ENCODE measurements at places on chromosomes 5 and 9.

- DNase-seq, result no peak
Measured at GRCh38 chr9:116355153-116355921, 201.7 kb downstream of the PAPPA start.

DNA sequence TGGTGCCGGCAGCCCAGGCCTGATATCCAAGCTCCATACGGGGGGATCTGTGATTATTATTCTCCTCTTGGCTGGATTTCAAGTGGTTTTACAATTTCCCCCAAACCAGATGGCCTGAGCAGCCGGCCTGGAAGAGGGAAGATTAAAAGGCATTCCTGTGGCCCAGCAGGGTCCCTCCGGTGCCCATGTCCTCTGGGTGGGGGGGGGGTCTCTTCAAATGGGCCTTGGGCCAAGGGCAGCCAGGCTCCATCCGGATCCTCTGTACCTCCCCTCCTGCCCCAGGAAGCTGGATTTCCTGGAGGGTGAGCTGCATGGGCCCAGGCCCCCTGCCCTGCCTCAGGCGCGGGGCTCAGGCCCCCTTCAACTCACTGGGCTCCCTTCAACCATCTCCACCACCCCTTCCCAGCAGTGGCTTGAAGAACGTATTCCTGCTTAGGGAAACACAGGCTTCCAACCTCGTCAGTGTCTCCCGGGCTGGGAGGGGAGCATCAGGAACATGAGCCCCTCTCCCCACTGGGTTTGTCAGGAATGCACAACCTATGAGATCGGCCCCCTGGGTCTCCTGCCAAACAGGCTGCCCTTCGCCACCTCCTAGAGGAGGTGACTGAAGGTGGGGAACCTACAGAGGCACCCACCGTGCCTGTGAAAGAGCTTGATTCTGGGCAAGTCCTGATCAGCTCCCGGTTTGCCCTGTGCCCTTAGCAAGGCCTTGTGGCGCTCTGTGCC, 62.9 kb upstream of the ORM1 start:
- DNase-seq, result no peak

DNA sequence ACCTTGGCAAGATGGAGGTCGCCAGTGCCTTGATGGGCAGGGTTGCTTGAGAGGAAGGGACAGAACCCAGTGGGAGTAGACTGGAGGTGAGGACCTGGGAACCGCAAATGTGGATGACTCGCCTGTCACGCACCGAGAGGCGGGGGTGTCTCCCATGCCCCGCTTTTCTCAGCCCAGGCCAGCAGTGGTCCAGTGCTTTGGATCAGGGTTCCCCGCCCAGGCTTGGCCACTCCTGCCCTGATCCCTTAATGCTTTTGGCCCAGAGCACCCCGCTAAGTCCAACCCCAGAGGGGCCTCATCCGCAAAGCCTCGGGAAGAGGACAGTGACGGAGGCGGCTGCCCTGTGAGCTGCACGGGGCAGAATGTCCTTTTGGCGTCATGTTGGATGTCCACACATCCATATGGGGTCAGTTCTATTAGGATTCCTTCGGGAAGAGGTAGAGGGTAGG, 2.4 kb downstream of the MRPS2 start:
- DNase-seq, result no peak

DNA sequence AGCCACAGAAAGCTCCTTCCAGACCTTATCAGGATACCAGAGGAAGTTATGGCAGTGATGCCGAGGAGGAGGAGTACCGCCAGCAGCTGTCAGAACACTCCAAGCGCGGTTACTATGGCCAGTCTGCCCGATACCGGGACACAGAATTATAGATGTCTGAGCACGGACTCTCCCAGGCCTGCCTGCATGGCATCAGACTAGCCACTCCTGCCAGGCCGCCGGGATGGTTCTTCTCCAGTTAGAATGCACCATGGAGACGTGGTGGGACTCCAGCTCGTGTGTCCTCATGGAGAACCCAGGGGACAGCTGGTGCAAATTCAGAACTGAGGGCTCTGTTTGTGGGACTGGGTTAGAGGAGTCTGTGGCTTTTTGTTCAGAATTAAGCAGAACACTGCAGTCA, 70.8 kb upstream of the ENTREP1 start:
- no peak for DNase-seq

DNA sequence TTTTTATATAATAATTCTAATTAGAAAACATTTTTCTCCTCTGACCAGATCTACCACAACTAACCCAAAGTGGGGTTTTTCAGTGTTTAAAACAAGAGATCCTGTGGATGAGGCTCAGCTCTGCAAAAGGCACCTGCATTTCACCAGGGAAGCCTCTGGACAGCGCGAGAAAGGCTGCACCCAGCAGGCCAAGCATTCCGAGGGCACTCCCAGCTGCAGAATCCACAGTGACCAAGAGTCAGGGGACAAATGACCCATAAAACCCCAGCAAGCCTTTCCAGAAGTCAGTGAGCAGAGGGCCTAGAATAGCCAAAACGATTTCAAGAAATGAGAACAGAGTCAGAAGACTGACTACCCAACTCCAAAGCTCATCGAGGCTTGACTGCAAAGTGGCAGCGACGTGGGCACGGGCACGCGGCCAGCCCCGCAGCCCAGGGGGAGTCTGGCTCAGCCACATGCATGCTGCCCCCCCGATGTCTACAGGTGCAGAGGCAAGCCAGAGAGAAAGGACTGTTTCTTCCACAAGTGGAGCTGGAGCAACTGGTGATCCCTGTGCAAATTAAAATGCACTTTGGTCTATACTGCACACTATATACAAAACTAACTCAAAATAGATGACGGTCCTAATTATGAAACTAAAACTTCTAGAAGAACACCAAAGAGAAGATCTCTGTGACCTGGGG, 26.2 kb downstream of the TPPP start:
- no peak for DNase-seq

DNA sequence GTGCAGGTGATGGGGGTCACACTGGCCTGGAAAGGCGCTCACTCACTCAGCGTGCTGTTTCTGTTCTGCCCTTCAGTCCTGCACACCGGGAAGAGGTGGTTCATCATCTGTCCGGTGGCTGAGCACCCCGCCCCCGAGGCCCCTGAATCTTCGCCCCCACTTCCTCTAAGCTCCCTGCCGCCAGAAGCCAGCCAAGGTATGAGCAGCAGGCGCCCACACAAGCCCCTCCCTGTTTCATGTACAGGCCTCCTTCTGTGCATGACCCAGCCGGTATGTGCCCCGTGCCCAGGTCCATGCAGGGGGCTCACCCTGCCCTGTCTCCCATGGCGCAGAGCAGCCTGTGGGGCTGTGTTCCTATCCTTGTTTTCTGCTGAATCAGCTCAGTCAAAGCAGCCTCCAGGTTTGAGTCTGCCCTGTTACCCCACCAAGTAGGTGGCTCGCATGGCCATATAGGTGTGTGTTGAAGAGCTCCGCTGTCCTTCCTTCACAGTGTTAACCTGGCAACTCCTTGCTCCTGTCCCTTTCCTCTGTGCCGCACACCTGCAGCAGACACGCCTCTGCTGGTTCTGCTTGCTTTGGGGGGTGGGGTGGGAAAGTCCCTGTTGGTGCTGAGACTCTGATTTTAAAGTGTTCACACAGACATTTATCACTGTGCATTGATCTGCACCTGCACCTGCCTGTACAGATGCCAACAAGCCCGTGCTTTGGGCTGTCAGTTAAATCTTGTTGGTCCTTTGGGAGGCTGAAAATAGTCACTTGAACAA, 84.8 kb downstream of the WNK2 start:
- DNase-seq, result no peak

DNA sequence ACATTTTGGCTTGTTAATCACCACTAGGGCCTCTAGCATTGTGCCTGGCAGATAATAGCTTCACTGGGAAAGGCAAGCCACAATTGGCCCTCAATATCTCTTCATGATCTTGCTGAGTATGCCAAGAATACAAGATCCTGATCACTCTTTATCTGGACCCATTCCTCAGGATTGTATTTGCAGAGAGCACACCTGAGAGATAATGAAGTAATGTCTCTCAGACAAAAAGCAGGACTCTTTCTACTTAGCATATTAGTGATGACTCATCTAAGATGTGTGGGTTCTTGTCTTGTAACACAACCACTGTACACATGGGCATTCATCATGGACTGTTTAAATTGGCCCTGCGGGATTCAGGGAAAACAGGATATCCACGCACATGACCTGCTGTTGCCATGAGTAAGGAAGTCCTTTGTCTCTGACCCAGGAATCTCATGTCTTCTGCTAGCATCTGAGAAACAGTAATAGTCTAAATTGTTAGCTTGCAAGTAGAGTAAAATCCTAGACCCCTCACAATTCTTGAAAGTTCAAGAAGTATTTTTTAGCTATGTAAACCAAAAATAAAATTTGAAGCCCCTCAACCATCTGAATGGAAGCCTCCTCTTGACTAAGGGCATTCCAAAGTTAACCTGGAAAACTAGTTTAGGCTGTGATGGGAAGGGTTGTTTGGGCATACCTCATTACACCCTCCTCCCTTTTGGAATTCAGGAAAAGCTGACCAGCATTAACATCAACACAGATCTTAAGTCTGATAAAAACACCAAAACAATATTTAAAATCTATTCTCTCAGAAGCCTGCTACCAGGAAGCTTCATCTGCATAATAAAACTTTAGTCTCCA, 28.0 kb upstream of the NFIL3 start:
- no peak for DNase-seq

DNA sequence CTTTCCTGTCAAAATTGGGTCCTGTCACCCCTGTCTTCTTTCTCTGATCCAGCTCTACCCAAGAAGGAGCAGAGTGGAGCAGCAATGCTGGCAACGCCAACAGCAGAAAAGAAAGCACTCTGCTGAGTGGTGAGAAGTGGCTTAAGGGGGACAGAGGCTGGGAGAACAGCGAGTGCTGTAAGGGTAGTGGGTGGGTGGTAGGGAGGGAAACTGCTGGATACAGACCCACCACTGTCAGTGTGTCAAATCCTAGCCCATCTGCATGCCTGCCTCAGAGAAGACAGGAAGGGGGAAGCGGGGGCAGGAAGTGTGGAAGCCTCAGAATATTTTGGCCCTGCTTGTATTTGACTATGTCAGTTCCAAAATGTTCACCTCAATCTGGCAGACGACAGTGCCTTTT, 170.4 kb upstream of the MAST4 start:
- DNase-seq, result no peak

DNA sequence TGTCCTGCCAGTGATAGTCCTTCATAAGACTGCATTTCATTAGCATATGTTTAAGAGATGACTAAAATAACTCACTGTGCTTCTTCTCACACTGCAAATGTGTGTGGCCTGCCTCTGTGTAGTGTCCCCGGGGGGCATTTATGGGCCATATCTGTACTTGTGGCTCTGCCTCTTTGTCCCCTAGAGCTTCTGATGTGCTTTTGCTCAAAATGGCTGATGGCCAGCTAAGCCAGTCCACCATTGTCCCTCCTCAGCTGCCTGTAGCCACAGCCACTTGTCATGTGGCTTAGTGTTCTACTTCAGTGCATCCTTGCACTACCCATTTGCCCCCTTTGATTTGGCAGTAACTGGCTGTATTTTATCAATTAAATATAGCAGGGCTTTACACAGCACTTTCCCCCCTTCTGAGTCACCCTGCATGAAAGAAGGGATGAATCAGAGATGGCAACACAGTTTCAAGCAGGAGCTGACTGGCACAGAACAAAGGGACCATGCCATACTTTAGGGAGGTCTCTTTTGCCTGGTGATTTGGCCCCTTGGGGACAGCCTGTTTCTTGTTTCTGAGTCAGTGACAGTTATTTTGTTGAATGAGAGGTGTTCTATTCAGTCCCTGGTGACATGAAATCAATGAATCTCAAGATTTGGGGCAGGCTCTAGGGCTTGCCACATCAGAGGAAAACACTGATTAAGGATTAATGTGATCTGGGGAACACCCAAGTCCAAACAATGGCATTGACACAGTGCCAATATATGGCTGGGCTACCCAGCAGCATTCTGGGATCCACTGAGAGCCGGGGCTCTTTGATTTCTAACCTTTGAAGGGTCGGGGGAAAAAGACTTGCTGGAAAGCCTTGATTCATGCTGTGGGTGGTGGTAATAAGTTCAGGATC, 245.5 kb downstream of the SMARCA2 start:
- DNase-seq, result no peak

DNA sequence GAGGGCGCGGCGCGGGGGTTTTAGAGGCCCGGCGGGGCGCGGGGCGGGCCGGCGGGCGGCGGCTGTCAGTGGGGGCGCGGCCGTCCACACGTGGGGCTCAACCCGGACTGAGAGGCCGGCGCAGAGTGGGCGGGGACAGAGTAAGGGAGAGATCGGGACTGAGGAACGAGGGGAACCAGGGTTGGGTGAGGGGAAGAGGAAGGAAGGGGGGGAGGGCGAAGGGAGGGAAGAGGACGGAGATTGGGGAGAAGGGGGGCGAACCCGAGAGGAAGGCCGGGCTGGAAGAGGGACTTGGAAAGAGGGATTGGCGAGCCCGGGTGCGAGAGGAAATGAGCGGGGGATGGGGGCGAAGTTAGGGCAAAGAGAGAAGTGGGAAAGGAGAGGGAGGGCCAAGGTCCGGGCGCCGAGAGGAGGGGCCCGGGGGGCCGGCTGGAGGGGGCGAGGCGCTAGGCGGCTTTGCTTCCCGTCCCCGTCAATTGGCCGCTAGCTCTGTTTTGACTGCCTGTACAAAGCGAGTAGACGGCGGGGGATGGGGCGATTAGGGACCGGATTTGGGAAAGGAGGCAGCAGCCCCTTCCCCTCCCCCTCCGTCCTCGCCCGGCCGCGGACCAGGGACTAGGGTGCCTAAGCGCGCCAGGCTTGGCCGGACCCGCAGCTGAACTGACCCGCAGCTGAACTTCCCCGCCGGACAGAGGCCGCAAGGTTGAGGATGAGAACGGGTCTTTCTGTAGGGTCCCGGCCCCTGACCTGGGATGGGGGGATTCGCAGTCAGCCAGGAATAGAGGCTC, 399 bp upstream of the FBN2 start:
- DNase-seq, result no peak

DNA sequence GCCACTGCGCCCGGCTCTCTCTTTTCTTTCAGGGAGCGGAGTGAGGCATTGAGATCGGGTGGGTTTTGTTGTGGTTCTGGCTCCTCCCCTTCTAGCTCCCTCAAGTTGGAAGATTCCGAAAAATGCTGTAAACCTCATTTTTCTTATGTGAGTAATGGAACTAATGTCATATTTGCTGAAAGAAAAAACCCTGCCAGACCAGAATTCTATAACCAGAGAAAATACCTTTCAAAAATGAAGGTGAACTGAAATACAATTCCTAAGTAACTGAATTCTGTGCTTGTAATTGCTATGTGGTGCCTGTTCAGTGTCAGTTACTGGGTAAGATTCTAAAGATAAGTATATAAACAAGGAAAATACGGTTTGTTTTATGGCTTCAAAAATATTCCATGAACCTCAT, 30.9 kb upstream of the CDK20 start:
- DNase-seq, result no peak

GRCh38 chr5:170986598-170986997, 124.8 kb downstream of the RANBP17 start:
- no peak for DNase-seq

DNA sequence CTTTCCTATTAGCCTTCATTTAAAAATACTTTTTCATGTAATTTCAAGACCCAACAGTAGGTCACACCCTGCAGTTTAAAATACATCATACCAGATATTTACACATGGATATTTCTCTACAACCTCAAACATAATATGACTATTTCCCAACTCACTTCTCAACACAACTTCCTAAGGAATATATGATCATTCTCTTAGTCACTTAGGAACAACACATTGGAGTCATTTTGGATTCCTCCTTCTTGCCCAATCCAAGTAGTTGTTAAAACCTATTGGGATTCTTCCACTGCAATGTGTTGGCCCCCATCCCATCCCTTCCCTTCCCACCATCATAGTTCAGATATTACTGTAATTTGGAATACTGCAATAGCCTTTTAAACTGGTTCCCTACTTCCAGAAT, 145.5 kb downstream of the DCP2 start:
- peak; percentile 76 for DNase-seq

- DNase-seq, result no peak
Measured at GRCh38 chr5:1204693-1205242, 3.4 kb downstream of the SLC6A19 start.
